Effector memory CD8-positive, alpha-beta T cell (primary cell): ENCODE measurements at places on chromosomes 2 and 18.

DNA sequence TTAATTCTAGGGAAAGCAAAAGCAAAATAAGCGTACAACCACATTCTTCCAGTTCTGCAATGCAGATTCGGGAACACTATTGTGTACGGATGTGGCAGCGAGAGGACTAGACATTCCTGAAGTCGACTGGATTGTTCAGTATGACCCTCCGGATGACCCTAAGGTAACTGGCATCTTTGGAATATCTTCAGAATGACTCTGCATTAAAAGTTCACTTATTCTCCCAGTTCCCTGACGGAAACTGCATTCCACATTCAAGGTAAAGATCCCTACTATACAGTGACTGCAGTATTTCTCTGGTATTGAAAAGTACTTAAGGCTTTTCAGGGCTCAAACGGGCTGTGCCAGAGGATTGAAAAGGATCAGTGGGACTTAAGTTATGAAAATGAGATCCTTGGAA, 10.9 kb downstream of the DDX18 start:
- no peaks in the 10 kb centered on the region for H3K27me3 ChIP-seq
- peaks cover 91% of the 10 kb centered on the region for H3K36me3 ChIP-seq
- H3K4me1 ChIP-seq = no peaks in the 10 kb centered on the region
- DNase-seq = no peak
- no peak overlapping the region for H3K27ac ChIP-seq
- H3K4me3 ChIP-seq = no peak overlapping the region

DNA sequence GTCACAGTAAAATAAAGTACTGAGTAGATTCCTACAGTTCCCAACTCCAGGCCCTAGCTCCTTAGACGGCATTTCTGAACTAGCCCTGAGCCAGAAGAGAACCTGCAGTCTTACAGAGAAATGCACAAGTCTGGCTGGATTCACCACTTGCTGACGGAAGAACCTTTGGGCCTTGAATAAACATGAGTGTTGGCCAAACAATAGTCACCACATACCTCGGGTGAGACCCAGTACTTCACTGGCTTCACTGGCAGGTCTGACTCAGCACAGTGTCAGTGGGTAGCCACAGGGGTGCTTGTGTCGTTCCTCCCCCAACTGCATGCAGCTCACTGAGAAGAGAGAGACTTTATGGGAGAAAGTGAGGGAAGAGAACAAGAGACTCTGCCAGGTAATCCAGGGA, 88.9 kb downstream of the TMEM185B start:
- H3K4me3 ChIP-seq = no peak overlapping the region
- no peak for DNase-seq

GRCh38 chr2:233225230-233226068, 26.0 kb upstream of the ATG16L1 start:
- H3K4me3 ChIP-seq = no peak overlapping the region
- H3K27me3 ChIP-seq = no peaks in the 10 kb centered on the region
- peak overlapping the region; percentile 9 for H3K27ac ChIP-seq
- peaks cover 10% of the 10 kb centered on the region for H3K4me1 ChIP-seq
- no peak for DNase-seq
- no peaks in the 10 kb centered on the region for H3K36me3 ChIP-seq

DNA sequence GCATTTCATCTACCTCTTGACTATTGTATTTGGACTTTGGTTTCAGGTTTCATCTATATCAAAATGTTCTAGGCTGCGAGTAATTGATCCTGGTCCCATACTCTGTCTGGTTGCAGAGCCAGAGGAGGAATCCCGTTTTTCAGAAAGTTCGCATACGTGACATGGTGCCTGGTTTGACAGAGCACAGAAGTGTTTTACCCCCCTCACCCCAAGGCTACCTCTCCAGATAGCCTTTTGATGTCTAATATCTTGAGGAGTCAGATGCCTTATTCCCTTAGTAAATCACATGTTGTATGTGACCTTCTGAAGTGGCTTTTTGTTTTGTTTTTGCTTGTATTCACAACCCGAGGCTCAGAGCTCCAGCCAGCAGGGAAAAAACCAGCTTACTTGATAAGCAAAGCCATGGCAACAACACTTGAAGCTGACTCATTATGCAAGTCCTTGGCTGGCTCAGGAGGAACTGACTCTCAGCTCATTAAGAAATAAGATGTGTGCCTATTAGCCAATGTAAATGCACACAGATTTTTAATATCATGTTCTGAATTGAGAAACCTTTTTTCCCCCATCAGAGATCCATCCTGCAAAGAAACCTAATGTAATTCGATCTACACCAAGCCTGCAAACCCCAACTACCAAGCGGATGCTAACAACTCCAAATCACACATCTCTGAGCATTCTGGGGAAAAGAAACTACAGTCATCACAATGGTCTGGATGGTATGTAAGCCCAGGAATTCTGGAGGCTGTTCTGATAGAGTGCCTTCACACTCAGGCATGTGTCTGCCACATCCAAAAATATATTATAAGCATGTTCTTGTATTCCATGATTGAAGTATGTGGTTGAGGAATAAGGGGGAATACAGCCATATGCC, 41.4 kb downstream of the OXER1 start:
- H3K4me1 ChIP-seq = no peaks in the 10 kb centered on the region
- no peak overlapping the region for H3K4me3 ChIP-seq
- no peaks in the 10 kb centered on the region for H3K27me3 ChIP-seq
- no peak overlapping the region for H3K27ac ChIP-seq
- no peak for DNase-seq

GRCh38 chr2:239044336-239044735, 196.5 kb downstream of the TWIST2 start:
- no peak for DNase-seq
- peaks cover 10% of the 10 kb centered on the region for H3K36me3 ChIP-seq
- H3K27me3 ChIP-seq = peaks cover 3% of the 10 kb centered on the region
- no peak overlapping the region for H3K27ac ChIP-seq

DNA sequence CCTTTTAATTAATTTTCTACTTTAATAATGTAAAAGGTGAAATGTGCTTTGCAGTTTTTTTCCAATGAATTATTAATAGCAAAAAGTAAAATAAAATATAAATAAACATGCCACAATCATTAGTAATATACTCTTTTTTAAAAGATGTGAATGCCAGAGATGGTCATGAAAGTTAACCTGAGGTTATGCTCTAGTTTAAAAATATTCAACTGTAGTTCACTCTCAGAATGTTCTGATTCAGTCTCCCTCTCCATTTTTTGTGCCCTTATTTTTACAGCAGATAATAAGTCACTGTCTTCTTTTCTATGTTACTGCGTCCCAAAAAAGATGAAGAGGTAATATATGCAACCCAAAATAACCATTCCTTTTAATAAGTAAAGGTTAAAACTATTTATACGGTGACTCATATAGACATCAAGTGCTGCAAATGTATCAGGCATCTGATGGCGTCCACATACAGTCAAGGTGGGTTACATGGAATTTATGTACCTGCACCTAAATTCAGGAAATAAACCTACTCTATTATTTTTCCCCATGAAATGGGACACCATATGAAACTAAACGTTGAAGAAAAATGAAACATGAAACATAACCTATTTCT, 153.6 kb upstream of the ZNF804A start:
- no peaks in the 10 kb centered on the region for H3K36me3 ChIP-seq
- H3K4me3 ChIP-seq = no peak overlapping the region
- H3K27me3 ChIP-seq = no peaks in the 10 kb centered on the region
- no peaks in the 10 kb centered on the region for H3K4me1 ChIP-seq

DNA sequence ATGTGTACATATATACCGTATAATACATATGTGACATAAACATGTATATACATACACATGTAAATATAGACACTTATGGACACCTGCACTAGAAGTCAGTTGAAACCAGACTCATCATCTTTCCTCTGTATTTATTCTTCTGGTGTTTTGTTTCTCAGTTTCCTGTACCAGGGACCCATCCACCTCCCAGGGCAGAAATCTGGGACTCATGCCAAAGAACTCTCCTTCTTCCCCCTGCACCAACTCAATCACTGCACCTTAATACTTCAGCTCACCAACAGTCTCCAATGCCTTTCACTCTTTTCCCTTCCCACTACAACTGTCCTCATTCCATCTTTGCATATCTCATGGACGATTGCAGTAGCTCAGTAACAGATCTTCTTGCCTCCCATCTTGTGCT, 428.0 kb downstream of the FBXO15 start:
- no peaks in the 10 kb centered on the region for H3K4me1 ChIP-seq
- no peaks in the 10 kb centered on the region for H3K36me3 ChIP-seq
- no peak overlapping the region for H3K27ac ChIP-seq
- H3K27me3 ChIP-seq = no peaks in the 10 kb centered on the region
- DNase-seq = no peak

DNA sequence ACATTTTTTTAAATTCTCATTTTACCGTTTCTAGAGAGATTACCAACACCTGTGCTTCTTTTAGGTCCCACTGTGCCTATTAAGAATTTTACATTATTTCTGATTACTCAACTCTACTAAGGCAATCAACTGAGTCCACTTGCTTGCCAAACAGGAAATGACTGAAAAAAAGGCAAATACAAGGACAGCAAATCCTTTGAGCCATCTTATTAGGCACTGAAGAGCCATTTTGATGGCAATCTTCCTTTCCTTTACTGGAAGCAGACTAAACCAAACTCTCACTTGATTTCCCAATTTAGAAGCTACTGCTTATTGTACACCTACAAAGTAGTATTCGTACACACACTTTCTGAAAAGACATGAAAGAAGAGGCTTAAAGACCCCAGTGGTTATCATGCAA, 121.4 kb upstream of the COL3A1 start:
- no peak for DNase-seq
- no peak overlapping the region for H3K4me3 ChIP-seq
- peaks cover 2% of the 10 kb centered on the region for H3K36me3 ChIP-seq
- H3K4me1 ChIP-seq = no peaks in the 10 kb centered on the region

- H3K4me3 ChIP-seq = no peak overlapping the region
- no peak overlapping the region for H3K27ac ChIP-seq
- no peaks in the 10 kb centered on the region for H3K27me3 ChIP-seq
- H3K4me1 ChIP-seq = no peaks in the 10 kb centered on the region
- no peak for DNase-seq
Observed at GRCh38 chr2:205571360-205571959, 110.8 kb upstream of the NRP2 start.
